ENCODE measurements at places on chromosomes 2 and 18. TPM values are rescaled to one million over a fixed set of nuclear protein-coding genes. Genes with fewer than 3 reads are reported as not detected.

Gene TRIM43
- total RNA-seq = not detected

Gene CNTNAP5
- not detected for total RNA-seq

Gene SETBP1
- 2.2 TPM for total RNA-seq

Gene SLC16A14
- total RNA-seq = not detected

Gene SP140
- 60.8 TPM for total RNA-seq

Gene NDUFAF7
- total RNA-seq = 21.9 TPM

Gene C2orf69
- total RNA-seq = 16.3 TPM

Gene SERPINB13
- total RNA-seq = not detected

Gene AP1S3
- 4.0 TPM for total RNA-seq

Gene ADGRF3
- total RNA-seq = 1.4 TPM

DNA sequence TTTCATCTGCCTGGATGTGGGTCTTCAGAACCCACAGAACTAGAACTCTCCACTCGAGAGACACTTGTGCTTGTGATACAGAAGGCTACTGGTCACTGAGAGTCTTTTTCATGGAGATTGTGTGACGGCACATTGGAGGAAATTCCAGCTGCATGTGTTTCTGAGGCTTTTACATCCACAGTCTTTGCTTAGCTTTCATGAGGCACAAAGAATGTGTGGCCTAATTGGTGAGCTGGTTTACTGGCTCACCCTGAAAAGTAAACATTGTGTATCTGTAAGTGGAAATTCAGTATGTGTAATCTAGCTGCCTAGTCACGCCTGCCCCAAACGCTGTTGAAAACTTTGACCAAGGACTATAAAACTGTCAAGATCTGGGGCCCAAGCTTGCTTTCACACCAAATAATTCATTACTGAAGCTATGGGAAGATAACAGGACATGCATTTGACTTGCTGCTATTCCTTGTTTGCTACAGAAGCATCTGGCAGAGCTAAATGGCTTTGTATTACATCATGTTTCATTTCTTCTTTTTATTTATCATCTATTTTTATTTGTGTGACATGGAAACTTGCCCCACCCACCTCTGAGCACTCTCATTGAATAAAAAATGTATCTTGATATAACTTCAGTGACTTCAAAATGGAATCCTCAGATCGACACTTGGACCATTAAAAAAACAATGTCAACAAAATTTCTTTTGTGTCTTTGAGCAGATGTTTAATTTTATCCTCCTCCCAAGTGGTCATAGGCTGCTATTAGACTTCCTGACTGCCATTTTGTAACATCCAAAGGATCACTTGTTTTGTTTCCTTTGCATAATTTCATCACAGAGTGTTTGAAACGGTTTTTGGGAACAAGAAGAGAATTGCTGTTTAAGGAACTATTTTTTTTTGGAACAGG, 80.2 kb downstream of the EFEMP1 start:
- no peak for ATAC-seq

- ATAC-seq = peak; percentile 17
Measured at GRCh38 chr18:12703664-12704063, 822 bp downstream of the PSMG2 start.

DNA sequence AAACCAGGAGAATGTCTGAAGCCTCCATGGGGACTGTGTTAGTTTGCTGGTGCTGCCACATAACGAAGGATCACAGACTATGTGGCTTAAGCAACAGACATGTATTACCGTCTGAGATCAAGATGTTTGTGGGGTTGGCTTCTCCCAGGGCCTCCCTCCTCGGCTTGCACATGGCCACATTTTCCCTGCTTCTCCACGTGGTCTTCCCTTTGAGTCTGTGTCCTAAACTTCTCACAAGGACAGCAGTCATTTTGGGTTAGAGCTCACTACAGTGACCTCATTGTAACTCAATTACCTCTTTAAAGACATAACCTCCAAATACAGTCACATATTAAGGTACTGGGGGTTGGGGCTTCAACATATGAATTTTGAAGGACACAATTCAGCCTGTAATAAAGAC, 44.6 kb upstream of the LPIN2 start:
- ATAC-seq = no peak

DNA sequence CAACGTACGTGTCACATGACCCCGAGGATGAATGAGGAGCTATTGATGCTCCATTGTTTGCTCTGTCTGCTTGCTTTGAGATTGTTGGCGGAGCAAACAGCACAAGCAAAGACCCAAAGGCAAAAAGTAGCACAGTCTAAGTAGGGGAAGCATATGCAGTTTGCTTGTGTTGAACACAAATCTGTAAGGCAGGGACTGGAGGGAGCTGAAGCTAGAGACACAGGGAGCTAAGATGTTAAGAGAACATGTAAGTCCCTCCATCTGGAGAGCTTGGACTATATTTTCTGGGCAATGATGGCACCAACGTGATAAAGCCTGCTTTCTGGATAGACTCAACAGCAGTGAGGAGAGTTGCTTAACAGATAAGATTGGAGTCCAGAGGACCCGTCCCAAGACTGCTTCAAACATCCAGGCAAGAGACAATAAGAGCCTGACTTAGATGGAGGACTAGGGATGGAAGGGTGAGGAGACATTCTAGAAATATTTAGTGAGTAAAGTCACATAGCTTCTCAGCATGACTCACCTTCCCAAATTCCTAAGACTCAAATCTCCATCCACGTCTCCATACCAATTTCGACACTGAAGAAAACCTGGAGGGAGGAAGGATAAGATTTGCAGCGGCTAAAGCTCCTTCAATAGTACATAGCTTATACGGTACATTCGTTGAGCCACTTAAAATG, 88.1 kb upstream of the KLF7 start:
- ATAC-seq = no peak

- no peak for ATAC-seq
Measured at GRCh38 chr2:215269397-215270117, 42.3 kb upstream of the ATIC start.

DNA sequence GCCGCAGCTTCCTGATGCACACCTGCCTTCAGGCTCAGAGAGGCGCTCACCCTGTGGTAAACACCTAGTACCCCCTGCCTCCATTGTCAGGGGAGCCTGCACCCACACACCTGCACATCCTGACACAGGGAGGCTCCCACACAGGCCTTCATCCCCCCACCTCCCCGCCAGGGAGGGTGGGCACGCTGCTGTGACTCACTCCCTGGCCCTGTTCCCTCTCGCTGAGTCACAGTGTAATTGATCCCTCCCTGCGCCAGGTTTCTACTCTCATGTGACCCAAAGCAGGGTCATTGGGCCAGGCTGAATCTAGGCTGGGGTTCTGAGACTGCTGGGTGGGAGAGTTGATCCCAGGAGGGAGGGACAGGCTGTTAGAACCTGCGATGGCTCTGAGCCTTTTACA, 8.5 kb upstream of the CELF4 start:
- ATAC-seq = no peak

GRCh38 chr2:76274676-76275075, 564.0 kb upstream of the GCFC2 start:
- no peak for ATAC-seq

DNA sequence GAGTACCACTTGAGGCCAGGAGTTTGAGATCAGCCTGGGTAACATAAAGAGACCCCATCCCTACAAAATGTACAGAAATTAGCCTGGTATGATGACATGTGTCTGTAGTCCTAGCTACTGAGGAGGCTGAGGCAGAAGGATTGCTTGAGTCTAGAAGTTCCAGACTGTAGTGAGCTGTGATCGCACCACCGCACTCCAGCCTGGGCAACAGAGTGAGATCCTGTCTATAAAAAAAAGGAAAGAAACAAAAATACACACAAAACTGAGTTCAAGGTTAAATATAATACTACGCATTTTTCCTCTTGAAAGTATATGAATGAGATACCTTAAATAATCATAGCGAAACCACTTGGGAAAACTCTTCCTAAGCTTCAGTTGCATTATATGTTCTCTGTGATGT, 94.0 kb downstream of the LDLRAD4 start:
- no peak for ATAC-seq

- no peak for ATAC-seq
Measured at GRCh38 chr2:199223791-199224190, 233.9 kb downstream of the SATB2 start.

GRCh38 chr2:146123256-146123655, 1603.3 kb upstream of the ZEB2 start:
- ATAC-seq = no peak

- no peak for ATAC-seq
Measured at GRCh38 chr18:4430836-4431235, 24.3 kb downstream of the DLGAP1 start.

DNA sequence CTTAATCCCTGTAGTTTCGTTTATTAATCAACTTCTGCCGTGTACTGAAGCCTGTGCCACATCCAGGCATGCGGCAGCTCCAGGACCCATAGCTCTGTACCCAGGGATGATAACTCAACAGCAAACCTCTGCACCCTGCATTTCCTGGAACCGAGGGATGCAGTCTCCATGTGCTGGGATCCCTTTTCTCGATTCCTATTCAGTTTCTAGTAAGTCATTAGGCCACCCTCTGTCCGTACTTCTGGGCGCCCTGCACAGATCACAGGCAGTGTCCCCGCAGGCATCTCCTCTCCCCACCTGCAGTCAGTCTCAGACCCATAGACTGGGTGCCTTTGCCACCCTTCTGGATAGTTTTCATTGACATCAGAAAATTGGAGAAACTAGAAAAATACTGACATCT, 18.8 kb downstream of the TMEM18 start:
- ATAC-seq = no peak

DNA sequence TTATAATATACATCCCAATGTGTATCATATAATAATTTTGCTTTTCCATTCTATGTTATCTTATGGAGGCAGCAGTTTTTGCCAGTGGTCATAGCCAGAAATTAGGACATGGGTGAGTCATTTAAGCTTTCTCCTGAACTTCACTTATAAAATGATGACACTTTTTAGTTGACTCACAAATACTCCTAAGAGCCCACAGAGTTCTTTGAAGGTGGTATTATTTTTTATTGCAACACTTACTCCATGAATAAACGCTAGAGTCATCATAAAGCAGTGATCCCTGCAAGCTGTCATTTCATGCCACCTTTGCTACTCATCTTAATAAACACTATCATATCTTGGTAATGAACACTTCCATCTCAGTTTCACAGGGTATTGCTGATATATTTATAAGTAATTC, 69.9 kb upstream of the MAPRE2 start:
- ATAC-seq = peak; percentile 32

DNA sequence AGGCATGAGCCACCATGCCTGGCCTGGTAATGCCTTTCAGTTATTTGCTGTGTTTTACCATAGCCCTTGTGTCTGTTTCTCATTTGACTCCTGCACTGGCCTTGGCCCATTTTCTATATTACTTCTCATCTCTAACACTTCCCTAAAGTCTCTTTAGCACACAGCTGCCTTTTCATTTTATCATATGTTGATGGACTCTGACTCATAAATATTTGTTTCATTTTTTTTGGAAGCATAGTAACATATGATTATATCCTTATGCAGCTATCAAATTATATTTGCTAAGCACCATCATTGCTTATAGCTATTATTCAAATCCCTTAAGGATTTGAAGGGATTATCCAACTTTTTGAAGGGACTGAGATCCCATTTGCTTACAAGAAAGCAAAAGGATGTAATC, 320.3 kb downstream of the GPD2 start:
- no peak for ATAC-seq

- no peak for ATAC-seq
Measured at GRCh38 chr18:79575891-79576685, 103.5 kb upstream of the CTDP1 start.

- no peak for ATAC-seq
Measured at GRCh38 chr2:118808429-118808809, 39.0 kb downstream of the EN1 start.

DNA sequence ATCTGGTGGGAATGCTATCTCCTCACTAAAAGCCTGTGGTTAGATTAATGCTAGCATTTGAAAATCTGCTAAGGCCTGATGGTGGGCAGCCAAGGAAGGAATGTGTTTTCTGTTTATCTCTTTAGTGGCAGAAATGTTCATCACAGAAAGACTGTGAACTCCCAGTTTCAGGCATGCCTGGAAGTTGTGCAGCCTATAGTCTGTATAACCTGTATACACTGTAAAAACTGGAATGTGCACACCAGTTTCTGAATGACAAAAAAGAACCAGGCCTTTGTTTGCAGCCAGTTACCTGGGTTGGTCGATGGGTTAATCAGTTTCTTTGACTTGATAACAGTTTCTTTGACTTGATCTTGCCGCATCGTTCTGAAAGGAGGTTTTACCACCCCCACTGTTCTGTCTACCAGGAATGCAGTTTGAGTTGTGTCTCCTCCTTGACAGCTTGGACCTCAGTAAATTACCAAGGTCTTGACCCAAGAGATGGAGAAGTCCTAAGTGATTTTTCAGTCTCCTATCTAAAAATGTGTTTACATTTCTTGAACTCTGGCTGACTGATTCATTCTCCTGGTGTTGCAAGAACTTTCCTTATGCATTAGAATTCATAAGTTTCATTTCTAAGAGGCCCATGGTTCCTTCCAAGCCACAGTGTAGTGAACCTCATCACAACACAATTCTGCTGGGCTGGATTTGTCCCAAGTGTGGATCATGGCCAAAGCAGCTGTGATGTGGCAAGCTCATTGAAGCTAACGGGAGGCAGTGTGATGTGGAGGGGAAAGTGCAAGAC, 62.2 kb downstream of the KIAA2012 start:
- ATAC-seq = no peak

- ATAC-seq = no peak
Measured at GRCh38 chr2:135945526-135945925, 39.9 kb downstream of the DARS1 start.

DNA sequence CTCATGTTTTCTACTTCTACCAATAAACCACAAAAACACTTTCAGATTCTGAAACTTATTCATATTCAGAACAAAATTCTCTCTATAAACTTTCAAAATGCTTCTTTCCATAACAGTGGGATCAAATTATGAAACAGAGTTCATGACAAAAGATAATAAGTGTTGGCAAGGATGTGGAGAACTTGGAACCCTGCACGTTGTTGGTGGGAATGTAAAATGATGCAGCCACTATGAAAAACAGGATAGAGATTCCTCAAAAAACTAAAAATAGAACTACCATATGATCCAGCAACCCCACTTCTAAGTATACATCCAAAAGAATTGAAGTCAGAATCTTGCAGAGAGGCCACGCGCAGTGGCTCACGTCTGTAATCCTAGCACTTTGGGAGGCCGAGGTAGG, 45.4 kb downstream of the GEMIN6 start:
- ATAC-seq = no peak

DNA sequence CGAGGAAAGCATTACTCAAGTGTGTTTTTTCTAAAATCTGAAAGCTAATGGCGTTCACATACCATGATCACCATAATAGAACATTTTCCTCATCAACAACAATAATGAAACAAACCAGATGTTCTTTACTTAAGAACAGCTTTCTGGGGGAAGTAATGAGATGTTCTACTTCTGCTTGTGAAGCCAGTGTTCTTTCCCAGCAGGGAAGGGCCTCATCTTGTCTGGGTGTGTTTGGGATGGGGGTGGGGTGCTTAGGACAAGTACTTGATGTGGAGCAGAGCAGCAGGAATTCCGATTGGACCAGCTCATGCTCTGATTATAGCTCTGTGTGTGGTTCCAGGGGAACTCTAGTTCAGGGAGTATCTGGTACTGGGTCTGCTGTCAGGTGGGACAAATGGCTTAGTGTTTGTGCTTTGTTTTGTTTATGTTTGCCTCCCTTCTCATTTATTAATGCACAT, 163.0 kb upstream of the NOSTRIN start:
- no peak for ATAC-seq

- no peak for ATAC-seq
Measured at GRCh38 chr2:49265471-49265870, 111.2 kb upstream of the FSHR start.

GRCh38 chr2:3264010-3264744, 113.4 kb downstream of the EIPR1 start:
- no peak for ATAC-seq

GRCh38 chr18:77003316-77003715, 129.3 kb downstream of the MBP start:
- ATAC-seq = no peak

GRCh38 chr2:109479804-109480203, 134.0 kb downstream of the SEPTIN10 start:
- no peak for ATAC-seq

All from activated T-helper 17 cell treated with anti-CD3 and anti-CD28 coated beads, Interleukin-2, amount 50 U/mL, for 72 hours (primary cell).